ENCODE measurements at places on chromosomes 6 and 20.

- DNase-seq = no peak
These were observed 17.7 kb upstream of the AHCY start for GRCh38 chr20:34320861-34321260.

GRCh38 chr20:33188421-33188820, 20.5 kb downstream of the BPIFA2 start:
- DNase-seq = no peak

DNA sequence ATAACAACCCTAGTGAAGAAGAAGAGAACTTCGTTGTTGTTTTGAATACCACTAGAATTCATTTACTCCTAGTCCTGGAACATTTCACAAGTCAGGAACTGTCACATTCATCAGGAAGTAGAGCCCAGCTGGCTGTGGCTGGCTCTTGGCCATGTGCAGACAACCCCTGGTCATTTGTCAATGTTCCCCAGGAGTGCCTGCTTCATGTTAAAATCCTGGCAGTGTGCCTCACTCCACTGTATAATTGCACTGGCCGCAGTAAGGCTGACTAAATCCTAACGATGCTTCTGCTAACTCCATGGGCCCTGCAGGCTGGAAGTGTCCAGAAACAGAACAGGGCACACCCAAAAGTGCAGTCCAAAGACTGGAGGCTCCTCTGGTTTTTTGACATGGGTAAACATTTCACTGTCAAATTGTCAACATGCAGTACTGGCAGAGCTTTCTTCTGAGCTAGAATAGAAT, 41.5 kb upstream of the ADGRF1 start:
- DNase-seq = peak; percentile 83

DNA sequence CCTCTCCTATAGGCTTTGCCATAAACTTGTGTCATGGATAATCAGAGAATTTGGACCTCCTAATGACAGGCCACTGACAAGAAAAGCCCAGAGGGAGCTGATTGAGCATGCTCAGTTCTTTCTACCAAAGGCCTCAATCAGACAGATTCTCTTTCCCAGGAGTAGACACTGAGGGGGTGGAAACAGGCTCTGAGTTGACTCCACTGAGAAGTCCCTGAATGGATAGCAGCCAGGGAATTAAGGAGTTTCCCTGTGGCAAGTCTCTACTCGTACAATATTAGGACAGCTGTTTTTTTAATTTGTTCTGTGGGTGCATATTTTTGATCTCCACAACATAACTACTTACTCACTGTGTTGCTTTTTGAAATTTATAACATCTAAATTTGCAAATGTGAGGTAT, 63.3 kb downstream of the SLC16A10 start:
- DNase-seq = no peak

DNA sequence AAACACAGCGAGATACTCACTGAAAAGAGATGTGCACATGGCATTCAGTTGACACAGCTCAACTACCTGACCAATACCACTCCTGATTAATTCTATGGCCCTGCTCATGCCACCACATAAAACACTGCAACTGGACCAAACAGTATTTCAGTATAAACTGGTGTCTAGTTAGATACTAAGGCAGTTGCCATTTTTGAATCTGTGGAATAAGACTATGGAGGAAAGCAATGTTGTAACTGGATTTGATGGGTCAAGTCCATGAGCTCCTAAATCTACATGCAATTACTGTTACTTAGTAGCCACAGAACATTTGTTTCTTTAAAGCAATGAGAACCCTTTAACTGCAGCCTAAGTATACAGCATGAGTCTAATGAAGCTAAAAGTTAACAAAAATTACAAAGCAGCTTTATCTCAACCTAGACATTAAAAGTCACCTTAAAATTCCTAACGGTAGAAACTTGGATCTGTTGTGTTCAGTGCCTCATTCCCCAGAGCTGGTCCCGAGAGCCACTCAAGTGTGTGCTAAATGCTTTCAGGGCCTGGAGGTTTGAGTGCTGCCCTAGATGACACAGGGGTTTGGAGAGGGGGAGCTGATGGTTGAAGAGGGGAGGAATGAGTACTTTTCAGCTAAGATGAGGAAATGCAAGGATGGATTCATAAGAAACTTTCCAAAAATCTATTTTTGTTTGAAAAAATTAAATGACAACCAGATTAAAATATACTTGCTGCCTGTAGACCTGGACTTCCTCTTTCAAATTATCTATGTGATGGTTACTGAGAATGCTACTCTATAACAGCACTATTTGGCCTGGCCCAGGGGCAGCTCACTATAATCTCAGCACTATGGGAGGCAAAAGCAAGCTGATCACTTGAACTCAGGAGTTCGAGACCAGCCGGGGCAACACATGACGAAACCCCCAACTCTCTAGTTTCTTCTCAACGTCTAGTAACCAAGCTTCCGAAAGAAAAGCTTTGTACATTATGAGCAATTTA, 15.6 kb downstream of the SNX5 start:
- no peak for DNase-seq

DNA sequence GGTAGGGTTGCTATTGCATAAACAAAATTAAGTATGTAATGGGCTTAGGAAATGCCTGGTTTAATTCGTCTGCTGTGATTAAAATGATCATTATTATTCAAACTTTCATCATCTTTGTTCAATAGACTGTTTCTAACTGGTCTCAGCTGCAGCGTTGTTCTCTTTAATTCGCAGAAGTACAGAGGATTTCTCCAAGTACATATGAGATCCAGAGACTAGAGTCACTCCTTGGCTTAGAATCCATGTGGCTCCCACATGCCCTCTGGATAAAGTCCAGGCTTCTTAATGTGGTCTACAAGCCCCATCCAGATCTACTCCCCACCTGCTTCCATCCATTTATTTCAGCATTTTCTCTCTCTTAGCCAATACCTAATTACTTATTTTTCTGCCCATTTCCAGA, 1.1 kb upstream of the ZBTB24 start:
- peak; percentile 37 for DNase-seq

GRCh38 chr6:36754582-36755434, 57.2 kb downstream of the RAB44 start:
- no peak for DNase-seq

DNA sequence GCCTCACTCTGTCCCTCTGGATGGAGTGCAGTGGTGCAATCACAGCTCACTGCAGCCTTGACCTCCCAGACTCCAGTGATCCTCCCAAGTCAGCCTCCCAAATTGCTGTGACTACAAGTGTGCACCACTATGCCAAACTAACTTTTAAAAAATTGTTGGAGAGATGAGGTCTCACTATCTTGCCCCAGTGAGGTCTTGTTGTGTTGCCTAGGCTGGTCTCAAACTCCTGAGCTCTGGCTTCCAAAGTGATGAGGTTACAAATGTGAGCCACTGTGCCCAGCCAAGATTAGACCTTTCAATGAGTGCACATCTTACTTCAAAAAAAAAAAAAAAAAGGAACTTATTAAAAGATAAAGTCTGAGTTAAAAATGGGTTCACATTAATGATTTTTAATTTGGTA, 1838.1 kb upstream of the DEFB115 start:
- DNase-seq = no peak

DNA sequence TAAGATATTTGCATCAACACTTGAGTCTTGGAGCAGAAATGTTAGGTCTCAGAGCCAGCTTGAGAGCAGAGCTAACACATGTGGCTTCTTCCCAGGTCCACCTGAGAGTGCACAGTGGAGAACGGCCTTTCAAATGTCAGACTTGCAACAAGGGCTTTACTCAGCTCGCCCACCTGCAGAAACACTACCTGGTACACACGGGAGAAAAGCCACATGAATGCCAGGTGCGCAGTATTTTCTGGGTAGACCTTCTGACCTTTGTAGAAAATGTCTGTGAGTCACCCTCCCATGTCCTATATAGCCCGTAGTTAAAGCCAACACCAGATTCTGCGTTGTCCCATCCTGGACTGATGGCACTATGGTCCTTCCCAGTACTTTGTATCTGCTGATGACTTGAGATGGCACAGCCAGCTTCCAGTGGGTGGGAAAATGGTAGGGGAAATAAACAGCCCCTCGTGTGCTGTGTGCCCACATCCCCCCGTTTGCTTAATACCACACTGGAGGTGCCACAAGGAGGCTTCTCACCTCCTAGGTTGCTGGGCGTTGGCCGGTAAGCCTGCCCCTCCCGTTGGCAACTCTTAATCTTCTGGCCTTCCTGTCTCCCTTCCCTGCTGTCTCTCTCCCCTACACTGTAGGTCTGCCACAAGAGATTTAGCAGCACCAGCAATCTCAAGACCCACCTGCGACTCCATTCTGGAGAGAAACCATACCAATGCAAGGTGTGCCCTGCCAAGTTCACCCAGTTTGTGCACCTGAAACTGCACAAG, 20.3 kb downstream of the PRDM1 start:
- no peak for DNase-seq

GRCh38 chr6:106103728-106104109, 17.6 kb downstream of the PRDM1 start:
- DNase-seq = no peak

DNA sequence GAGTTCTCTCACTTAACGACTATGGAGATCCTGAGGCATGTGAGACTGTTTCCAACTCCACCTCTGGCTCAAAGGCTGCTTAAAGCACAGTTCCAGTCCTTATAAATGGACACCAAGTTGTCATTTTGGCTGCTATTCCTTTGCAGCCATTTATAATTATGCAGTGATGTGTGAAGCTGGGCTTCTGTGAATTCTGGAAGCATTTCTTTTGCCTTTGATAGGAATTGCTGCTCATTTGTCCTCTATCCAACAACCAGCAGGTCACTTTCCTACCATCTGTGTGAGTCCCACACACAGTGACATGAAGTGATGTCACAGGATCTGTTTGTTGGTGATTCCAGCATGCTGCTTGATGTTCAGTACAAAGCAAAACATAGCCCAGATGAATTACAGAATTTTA, 28.5 kb upstream of the EFHC1 start:
- no peak for DNase-seq

- peak; percentile 89 for DNase-seq
These were observed at the start of gene ZSCAN26 for GRCh38 chr6:28266962-28267694. TSS of gene ZSCAN26 (plus strand) at chr6:28267143. CDS start at chr6:28271920, 4,777 bp downstream.

- DNase-seq = no peak
These were observed 51.2 kb downstream of the NINL start for GRCh38 chr20:25533920-25534700.

- DNase-seq = peak; percentile 80
These were observed 24.4 kb downstream of the TBC1D32 start for GRCh38 chr6:121309768-121310469.

DNA sequence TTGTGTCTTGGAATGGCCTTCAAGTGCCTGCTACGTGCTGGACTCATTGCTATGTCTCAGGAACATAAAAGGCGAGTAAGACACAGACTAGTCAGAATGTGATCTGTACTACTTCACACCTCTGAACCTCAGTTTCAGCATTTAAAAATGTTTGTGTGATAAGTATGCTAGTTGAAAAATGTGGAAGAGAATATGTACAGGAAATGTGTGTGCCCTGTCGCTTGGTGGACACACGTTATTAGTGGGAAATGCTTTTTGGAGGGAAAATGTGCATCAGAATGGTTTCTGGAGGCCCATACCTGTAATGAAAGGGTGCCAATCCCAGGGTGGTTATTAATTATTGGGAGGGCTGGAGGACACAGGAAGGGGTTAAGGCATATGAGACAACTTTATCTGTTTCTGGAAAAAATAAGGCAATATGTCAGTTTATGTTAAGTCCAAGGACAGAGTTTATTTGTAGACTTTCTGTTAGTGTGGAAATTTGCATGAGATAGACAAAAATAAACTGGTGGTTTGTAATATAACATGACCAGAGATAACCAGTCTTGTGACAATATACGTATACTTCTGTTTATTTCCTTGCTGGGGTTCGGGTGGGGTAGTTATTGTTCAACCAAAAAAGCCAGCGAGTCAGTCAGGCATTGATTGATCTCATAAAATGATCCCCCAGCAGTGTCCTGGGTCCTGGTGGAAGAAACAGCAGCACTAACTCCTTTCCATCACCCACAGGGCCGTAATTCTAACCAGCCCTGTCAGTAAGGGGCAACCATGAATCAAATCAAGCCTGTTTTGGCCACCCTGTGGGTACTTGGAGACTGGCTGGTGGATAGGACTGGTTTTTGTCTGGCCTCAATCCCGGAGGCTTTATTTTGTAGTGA, 117.9 kb downstream of the JARID2 start:
- DNase-seq = no peak

DNA sequence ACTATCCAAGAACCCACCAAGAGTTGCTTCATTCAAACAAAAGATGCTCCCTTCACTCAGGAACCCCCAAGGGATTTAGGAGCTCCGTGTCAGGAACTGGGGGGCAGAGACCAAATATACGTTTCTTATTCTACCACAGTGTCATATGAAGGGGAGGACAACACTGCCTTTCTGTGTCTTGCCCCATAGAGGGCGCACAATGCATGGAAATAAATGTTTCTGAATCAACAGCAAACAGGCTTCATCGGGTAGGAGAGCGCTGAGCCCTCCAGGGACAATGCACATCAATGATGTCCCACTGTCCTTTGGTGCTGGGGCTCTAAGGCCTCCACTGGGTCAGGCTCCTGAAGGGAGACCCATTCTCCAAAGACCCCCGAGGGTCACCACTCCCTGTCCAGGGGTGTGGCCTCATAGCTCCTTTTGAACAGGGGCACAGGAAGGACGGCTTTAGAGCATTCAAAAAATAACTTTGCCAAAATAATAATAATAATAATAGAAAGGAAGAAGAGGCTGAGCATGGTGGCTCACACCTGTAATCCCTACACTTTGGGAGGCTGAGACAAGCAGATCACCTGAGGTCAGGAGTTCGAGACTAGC, 31.1 kb downstream of the PLG start:
- DNase-seq = peak; percentile 32

GRCh38 chr20:62056975-62057374, 8.7 kb downstream of the TAF4 start:
- no peak for DNase-seq

- peak; percentile 17 for DNase-seq
These were observed 8.7 kb downstream of the ZHX3 start for GRCh38 chr20:41308726-41309413.

DNA sequence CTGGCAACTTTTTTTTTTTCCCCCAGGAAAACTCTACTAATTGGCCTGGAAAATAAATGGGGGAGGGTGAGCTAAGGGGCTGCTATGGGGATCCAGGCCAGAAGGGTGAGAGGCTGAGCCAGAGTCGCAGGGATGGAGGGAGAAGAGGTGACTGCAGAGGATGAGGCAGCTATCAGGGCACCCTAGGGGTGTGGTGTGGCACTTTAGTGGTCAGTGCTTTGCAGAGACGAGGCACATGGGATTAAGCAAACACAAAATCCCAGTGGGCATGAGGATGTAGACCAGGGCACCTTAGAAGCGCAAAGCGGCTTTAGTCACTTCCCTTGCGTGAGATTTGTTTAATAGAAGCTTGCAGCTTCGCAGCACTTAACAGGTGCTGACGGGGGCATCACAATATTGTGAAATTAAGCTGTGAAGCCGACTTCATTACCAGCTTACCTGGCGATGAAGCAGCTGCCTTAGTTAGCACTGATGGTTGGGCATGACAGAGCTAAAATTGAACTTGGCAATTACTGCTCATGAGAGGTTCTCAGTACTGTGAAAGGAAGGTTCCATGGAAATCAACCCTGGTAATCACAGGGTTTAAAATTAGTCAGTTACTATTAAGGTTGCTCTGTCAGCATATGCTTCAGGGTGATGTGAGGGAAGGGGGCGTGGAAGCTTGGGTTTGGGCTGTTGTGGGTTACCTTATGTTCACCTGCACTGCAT, 26.0 kb downstream of the TOX2 start:
- DNase-seq = no peak
